Hematopoietic multipotent progenitor cell (in vitro differentiated cells): ENCODE measurements at places on chromosomes 4 and X.

DNA sequence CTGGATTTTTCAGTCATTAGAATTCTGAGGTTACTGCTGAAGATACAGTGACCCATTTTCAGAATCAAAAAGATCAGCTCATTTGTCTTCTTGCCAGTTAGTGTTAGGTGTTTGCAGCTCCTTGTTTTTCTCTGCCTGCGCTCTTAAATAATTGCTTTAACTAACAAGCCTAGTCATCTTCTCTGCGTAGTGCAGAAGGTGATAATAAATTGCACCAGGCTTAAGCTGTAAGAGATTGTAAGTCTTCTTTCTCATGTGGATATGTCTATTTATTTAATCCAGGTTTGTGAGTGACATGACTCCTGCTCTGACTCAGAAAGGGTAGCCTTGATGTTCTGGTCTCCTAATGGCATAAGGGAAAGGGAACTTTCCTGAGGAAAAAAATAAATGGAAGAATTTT lies 167.2 kb downstream of the CEP135 start:
- DNase-seq = no peak

DNA sequence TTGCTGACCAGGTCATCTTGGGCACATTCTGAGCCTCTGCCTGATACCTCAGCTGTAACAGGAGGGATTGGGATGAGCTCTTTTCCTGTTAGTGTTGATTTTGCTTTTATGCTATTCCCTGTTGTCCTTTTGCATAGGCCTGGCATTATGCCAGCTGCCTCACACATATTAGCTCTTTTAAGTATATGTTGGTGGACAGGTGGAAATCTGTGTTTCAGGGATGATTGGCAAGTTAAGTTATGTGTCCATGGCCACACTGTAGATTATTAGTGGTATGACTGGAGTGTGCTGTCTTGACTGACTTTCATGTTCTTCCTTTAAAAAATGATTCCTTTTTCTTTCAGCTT lies 28.9 kb downstream of the NSD2 start:
- DNase-seq = no peak

GRCh38 chrX:45889471-45889870 lies 655.8 kb downstream of the ZNF674 start:
- DNase-seq = no peak

DNA sequence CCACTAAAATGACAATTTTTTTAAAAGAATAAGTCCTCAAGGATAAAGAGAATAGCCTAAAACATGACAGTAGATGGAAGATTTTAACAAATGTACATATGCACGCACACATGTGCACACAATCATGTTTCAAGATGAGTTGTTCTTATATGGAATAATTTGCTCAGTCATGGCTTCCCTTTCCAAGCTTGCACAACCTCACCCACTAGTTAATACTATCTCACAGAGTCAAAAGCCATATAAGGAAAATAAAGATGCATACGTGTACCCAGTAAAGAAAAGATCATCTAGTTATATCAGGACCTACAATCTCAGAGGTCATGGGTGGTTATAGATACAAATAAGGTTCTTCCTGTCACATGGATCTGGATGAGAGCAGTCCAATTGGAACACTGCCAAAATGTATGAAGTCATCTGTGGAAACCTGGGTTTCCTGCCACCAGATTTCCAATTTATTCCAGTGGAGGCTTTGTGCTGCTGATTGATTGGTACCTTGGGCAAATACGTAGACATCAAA lies 56.1 kb downstream of the FAM13A start:
- DNase-seq = no peak

DNA sequence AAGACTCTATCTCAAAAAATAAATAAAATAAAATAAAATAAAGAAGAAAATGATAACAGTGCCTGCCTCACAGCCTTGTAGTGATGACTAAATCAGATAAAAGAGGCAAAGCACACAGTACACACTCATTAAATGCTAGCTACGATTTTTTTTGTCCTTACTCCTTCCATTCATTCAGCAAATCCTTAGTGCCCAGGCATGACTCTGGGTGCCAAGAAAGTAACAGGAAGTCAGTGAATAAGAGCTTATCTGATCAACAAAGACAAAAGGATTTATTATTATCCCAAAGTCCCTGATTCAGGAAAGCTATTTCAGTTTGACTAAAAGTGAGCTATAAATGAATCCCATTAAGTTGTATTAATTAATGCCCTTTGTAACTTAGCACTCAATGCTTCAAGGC lies 92.7 kb downstream of the SH3KBP1 start:
- DNase-seq = no peak
